Naive thymus-derived CD8-positive, alpha-beta T cell (primary cell): ENCODE measurements at places on chromosomes 7 and 10.

DNA sequence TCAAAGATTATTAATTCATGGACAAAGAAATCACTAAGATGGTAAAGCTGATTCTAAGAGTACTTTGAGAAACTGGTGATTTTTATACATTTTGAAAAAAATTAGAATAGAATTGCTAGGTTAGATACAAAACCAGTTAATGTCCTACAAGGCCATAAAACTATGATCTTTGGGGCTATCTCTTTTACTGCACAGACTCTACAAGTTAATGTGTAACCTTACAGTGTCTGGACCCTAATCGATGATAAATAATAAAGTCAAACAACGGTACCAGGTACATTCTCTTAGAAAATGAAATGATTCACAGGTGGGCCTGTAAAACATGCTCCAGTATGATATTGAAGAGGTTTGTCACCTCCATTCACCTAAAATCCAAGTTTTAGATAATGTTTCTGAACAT lies 199.8 kb upstream of the LYZL1 start:
- no peak for DNase-seq

DNA sequence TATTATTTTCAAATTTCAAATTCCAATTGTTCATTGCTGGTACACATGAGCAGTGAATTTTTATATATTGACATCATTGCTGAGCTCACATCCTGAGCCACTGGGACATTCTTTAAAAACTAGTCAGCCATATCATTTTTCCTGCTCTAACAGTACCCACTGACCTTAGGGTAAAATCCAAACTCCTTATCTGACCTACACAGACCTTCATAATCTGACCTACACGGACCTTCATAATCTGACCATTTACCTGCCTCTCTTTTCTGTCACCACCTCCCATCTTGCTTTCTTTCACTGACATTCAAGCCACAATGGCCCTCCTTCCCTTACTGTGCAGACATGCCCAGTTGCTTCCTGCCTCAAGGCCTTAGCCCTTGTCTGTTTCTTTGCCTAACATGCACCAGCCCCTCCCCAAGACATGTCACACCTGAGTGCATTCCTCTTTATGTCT lies 16.1 kb upstream of the CUZD1 start:
- no peak for DNase-seq

- no peak for DNase-seq
Observed at GRCh38 chr7:25726781-25727311, 425.2 kb upstream of the NFE2L3 start.

DNA sequence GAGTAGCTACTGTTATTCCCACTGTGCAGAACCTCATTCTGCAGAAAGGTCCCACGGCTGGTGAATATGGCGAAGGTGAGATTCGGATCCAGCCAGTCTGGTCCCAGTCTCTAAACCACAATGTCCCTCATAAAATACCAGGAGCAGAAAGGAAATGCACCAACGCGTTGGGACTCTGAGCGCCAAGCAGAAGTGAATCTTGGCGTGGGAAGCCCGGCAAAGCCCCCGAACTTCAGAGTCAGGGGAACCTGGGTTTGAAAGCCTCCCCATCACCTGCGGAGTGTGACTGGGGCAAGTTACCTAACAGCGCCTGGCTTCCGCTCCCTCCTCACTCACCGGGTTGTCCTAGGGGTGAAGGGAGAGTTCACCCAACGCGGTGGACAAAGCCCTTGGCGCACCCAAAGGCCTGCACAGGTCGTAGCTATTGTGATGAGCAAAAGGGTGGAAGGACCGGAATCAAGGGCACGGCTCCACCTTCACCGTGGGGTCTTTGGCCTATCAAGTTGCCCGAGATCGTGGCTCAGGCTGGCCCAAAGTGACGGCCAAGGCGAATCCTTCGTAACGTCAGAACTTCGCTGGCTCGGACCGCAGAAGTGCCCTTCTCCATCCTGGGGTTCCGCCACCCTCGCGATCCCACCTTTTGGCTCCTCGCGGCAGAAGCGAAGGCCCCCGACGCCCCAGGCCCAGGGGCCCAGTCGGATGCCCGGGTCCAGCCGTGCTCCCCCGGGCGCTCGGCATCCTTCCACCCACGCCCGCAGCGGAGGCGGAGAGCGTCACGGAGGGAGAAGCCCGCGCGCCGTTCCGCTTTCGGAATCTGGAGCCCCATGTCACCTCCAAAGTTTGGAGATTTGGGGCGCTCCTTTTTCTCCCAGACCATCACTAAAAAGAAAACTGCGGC lies 811 bp downstream of the RGS10 start:
- DNase-seq: peak; percentile 53

GRCh38 chr10:75528392-75528791 lies 97.0 kb downstream of the LRMDA start:
- DNase-seq: no peak

DNA sequence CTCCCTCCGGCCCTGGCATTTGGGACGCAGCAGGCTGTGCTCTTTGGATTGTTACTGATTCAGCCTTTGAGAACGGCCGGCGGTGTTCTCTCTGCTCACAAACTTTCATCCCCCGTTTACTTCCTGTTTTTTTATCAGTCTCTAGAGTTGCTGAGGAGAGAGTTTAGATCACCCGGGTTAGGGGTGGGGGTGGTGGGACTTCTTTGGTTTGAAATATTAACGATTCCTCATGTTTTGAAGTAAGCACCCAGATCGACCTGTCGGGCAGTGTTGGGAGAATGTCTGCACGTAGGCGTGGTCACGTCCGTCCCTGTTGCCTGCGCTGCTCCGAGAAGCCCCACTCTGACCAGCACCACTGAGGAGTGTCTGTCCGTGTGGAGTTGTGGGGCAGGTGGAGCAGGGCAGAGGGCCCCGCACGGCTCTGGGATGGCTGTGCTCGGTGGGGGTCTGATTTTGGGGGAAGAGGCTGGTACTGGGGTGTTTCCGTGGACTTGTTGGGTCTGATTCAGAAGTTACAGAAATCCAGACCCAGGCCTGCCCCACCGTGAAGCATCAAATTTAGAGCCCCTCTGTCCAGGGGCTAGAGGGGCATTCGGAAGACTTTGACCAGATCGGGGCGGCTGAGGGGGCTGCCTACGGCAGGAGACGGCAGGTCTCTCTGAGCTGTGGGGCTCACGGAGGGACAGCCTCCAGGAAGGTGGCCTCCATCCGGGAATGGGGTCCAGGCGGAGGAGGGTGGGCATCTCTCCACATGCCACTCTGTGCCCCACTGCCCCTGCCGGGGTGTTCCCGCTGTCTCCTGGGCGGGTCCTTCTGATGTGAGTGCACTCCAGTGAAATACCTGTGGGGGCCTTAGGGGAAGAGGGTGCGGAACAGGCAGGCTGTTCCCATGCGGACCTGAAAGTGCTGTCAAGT lies 7.4 kb downstream of the INPP5A start:
- DNase-seq: peak; percentile 52

DNA sequence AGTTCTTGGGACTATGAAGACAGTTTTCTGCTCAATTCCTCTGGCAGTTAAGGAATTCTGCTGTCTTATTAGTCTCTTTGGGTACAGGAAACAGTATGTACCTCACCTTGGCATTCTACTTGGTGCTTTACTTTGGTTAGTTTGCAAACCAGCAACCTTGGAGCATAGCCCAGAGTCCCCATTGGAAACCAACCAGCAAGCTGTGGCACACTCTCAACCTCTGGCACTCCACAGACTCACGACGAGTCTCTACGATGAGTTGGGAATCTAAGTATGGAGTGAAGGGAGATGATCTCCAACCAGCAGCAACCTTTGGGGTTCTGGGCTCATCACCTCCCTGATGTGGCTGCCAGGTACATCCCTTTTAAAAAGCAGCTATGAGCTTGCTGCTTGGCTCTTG lies 43.8 kb downstream of the TPK1 start:
- DNase-seq: no peak

- no peak for DNase-seq
Observed at GRCh38 chr10:77675347-77675746, 37.7 kb upstream of the KCNMA1 start.

DNA sequence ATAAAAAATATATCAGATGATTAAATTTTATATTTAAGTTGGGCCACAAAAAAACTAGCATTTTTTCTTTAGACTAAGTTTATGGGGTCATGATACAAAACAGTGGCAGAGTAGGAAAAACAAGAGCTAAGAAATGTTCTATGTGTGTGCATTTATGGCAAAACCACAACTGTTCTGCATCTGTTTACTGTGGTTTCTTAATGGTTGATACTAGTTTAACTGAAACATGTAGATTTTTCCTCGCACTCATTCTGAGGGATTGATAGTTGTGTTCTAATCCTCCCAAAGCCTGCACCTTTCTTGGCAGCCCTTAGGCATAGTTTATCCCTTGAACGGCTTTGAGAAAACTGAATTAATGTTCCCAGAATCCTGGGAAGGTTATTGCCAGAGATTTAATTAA lies 66.6 kb upstream of the PHYHIPL start:
- DNase-seq: no peak
